Aortic smooth muscle cell (primary cell): ENCODE measurements at places on chromosomes 7 and 10. TPM values are rescaled to one million over a fixed set of nuclear protein-coding genes. Genes with fewer than 3 reads are reported as not detected.

ASIC3 gene
- total RNA-seq: 0.06 TPM in 1 of 2 replicates, not detected in the other

PAX4 gene
- total RNA-seq: not detected in 2 replicates

PLXNA4 gene
- total RNA-seq: 1.5 and 2.0 TPM in 2 replicates

METTL27 gene
- total RNA-seq: 2.5 and 7.2 TPM in 2 replicates

YKT6 gene
- total RNA-seq: 86.2 and 107 TPM in 2 replicates

CDC14C gene
- not detected in 2 replicates for total RNA-seq
